ENCODE measurements at places on chromosomes 12 and 14.

DNA sequence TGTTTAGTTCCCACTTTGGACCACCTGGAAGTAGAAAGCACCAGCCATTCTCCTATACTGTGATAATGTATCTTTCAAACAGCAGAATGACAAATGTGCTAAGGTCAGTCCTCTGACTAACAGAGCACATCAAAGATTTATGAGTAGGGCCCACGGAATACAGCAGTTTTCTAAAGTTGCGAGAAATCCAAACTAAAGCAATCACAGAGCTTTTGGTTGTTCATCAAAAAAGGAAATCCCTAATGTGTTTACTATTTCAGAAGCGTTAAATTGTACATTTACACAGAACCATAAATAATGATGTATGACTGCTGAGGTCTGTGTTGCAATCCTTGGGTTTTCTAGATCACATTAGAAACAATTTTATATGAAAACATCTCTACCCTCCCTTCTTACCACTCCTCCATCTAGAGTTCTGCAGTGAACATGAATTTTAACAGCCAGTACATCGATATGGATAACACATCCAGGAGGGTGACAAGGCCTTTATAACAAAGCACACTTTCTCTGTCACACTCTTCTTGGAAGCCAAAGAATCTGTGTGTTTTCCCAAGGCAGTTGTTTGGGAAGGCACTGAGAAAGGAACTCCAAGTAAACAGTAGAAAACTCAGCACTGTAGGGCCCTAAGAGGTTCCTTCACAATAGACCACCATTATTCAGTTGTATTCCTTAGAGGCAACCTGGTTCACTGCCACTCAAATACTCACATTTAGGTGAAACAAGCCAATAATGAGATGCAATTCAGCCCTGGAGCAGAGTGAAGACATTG is 7.3 kb downstream of the KITLG start:
- DNase-seq = no peak

DNA sequence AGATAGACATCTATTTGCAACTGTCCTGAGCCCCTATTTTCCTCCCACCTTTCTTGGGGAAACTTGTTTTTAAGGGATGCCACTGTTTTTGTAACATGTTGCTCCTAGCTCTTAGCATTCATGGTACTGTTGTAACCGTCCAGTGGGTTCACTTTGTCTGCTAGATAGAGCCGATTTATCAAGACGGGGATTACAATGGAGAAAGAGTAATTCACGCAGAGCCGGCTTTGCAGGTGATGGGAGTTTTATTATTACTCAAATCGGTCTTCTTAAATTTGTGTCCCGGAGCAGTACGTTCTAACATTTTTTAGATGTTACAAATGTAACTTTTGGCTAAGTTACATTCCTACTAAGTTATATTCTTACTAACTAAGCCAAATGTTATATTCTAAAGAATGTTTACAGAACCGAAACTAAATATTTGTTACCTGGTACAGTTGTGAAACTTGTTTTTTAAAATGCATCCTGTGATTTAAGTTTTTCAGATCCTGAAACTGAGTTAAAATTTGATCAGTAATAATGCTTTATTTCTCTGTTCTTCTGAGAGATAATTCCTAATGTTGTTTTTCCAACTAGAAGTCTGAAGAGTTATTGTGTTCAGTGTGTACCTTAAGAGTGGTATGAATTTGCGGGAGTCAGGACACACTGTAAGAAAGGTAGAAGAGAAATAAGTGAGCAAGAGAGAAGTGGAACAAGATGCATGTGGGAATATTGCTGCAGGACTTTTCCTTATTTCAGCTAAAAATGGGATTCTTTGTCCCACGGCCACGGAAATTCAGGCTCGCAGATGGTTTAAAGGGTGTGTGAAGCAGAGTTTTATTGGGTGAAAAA is 20.6 kb upstream of the CLEC2D start:
- DNase-seq = no peak

- no peak for DNase-seq
Observed at GRCh38 chr12:101863981-101864380, 13.4 kb upstream of the DRAM1 start.

- DNase-seq = no peak
Observed at GRCh38 chr12:131076791-131077747, 123.4 kb downstream of the ADGRD1 start.

DNA sequence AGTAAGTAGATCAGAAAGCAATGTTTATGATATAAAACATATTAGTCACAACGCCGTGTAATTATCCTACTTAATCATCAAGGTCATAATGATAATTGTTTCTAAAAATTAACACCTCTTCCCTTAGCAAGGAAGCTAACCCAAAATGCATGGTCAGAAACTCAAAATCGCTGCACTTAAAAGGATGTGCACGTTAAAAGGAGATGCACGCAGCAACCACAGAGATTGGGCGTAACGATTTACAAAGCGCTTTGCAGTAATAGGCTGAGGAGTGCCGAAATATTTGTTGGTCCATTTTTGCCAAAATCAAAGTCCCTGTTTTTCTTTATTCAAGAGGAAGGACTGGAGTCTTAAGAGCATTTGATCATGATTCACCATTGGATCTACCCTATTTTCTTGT is 1077.2 kb downstream of the VRK1 start:
- DNase-seq = no peak

DNA sequence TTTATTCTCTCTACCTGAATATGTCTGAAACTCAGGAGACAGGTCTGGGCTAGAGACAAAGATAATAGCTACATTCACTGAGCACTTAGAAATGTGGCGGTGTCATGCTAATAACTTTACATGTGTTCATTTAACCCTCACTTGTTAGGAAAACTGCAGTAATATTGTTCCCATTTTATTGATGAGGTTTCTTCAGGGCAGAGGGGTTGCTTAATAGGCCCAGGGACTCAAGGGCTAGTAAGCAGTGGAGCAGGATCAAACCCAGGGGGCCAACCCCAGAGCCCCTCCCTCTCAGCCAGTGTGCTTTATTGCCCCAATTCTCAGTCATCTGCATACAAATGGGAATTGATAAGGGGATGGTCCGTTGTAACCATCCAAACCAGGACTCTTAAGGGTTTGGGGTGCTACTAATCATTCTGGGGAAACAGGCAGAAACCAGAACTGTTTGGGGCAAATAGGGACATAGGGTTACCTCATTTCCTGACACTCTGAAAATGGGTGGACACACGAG is 142.8 kb upstream of the AMIGO2 start:
- no peak for DNase-seq

GRCh38 chr14:22850944-22851764 is 14.8 kb downstream of the MMP14 start:
- peak; percentile 95 for DNase-seq

- no peak for DNase-seq
Observed at GRCh38 chr12:105100207-105100985, 7.1 kb upstream of the WASHC4 start.

DNA sequence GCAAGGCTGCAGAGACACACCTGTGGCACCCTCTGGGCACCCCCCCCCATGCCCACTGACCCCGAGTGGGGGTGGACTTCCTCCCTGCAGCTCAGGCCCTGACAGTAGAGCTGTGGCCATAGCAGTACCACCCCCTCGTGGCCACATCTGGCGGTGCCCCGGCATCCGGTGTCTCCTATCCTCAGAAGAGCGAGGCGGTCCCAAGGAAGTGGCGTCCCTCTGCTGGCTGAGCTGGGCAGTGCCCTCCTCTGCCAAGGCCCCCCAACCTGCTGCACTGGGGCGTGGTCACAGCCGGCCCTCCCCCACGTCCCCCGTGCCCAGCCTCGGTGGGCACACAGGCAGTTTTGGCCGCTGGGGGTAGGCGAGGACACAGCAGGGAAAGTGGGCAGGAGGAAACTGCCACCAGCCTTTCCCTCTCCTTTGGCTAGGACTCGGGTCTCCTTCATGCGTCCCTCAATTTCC is 6.0 kb upstream of the SLC6A12 start:
- DNase-seq = no peak

GRCh38 chr12:108784270-108784669 is 53.0 kb upstream of the CORO1C start:
- DNase-seq = no peak

DNA sequence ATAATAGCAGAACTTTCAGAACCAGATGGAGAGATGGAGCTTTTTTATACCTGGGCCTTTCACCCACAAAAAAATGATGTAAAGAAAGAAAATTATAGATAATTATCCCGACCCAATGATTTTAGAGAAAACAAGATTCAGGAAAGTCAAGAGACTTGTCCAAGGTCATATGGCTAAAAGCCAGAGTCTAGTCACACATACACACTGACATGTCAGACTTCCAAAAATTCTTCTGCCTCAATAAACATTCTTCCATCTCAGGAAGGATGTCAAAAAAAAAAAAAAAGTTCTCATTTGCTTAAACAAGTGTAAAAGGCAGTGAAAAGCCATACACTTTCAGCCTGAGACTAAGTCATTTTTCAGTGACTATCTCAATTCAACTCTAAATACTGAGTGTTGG is 116.0 kb downstream of the PRICKLE1 start:
- no peak for DNase-seq

DNA sequence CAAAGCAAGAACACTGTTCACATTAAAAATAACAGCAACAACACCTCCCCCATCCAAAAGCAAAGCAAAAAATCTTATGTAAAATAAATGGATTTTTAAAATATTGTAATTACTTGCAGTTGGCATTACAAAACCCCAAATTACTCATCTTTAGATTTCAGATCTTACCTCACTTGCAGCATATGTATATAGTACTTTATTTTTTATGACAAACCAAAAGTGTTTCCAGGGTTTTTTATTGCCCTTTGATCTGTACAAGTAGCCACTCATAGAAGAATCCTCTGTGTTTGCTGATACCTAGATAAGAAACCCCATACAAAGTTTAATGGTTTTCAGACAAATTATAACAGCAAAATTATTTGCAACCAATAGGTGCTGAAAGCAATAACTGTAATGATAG is 12.2 kb upstream of the NR2C1 start:
- no peak for DNase-seq

DNA sequence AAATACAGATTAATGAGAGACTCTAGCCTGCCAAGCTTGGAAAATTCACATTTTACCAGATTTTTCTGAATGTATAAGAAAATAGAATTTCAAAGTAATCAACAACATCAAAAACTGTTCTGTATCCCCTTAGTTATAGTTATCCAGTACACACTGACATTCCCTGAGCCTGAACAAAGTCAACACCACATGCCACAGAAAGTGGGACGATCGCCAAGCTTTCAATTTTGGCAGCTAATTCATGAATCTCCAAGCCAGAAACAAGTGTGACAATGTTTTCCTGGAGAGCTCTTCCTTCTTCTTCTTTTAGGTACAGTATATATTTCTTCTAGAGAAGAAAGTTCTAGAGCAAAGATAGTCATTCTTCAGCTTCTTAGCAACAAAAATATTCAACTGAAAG is 290.2 kb downstream of the PRKD1 start:
- peak; percentile 65 for DNase-seq

DNA sequence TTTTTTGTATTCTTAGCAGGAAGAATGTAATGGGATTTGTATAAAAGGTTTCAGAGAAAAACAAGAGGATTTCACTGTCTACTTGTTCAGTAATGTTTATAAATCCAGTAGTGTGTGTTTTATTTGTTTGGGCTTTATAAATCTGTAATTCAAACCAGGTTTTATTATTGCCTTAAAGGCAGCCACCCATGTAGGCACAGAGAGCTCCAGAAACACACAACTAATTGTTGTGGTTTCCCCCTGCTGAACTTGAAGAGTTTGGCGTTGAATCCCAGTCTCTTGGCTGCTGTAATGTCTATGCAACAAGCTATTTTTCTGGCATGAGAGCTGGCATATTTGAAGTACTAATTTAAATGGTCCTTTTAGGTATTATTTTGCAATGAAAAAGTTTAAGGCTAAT is 63.4 kb upstream of the SLCO1C1 start:
- no peak for DNase-seq

DNA sequence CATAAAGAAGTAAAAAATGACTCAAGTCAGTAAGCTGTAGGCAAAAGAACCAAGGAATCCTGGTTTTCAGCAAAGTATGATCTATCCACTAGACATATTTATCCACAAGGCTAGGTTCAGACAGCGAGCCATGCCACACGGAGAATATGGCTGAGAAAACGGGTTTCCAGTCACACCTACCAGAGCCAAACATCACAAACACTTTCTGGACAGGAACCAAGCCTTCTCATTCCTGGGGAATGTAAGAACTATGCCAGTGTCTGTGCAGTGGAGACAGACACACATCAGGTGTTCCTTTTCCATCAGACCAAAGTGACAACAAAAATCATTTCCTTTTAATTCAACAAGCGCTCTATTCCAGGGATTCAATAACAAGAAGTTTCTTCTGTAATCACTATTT is 41.1 kb downstream of the AREL1 start:
- no peak for DNase-seq

- no peak for DNase-seq
Observed at GRCh38 chr12:83634726-83635267, 948.1 kb downstream of the TMTC2 start.

GRCh38 chr14:43568022-43568421 is 939.1 kb downstream of the FSCB start:
- no peak for DNase-seq

DNA sequence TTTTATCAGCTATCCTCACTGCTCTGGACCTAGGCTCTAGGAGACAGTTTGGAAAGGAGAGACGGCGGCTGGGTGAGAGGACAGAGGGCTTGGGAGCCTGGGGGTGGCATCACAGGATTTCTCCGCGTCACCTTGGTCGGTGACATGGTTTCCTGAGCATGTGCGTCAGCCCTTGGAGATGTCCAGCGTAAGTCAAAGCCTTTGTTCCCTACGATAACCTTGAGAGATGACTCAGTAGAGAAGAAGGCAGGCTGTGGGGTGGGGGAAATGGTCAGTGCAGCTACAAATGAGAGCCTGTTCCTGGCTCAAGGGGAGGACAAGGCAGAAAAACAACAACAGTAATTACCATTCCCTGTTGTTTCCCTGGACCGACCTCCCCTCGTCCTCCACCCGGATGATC is 90.2 kb upstream of the TBX3 start:
- no peak for DNase-seq

GRCh38 chr12:69351462-69352236 is 3.5 kb downstream of the LYZ start:
- no peak for DNase-seq

DNA sequence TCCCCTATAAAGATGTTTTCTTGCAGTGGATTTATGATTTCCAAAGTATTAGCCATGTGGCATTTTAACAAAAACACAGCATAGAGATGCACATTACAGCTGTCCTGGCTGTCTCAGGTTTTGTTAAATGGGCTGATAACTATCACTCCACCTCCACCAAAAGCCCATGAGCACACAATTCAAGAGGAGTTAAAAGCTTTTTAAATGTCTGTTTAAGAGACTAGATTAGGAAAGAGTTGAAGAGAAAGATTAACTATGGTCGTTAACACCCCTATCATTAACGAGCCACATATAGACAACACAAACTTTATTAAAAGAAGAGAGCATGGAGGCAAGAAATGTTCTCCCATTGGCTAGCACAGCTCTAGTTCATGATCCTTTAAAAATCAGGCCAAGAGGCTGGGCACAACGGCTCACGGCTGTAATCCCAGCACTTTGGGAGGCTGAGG is 14.5 kb downstream of the CBX5 start:
- DNase-seq = no peak

All from GM04504 (cell line).